CD4-positive, alpha-beta T cell (primary cell): ENCODE measurements at places on chromosomes 5 and 9.

DNA sequence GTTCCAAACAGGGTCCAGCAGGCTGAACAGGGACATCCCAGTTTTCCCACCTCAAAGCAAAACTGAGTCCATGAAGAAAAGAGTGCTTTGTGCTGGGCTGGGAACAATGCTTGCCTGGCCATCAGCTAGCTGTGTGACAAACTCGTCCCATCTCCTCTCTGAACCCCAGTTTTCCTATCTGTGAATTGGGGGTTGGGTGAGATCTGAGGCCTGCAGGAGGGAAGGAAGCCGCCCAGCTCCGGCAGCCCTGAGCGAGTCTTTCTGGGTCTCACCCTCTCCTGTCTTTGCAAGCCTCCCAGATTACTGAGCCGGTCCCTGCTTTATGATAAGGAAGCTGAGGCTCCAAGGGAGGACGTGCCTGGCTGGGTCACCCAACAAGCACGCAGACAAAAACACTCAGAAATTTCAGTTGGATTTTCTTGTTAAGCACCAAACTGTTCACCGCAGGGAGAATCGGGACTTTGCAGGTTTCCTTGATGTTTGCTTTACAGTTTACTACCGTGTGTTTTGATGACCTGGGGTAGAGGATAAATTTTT lies 82.6 kb upstream of the LMX1B start:
- DNase-seq = no peak

- no peak for DNase-seq
Measured at GRCh38 chr5:34556509-34556782, 99.7 kb upstream of the RAI14 start.

GRCh38 chr9:13804532-13804931 lies 509.4 kb downstream of the NFIB start:
- DNase-seq = no peak

- no peak for DNase-seq
Measured at GRCh38 chr9:134346151-134346550, 19.9 kb downstream of the RXRA start.

DNA sequence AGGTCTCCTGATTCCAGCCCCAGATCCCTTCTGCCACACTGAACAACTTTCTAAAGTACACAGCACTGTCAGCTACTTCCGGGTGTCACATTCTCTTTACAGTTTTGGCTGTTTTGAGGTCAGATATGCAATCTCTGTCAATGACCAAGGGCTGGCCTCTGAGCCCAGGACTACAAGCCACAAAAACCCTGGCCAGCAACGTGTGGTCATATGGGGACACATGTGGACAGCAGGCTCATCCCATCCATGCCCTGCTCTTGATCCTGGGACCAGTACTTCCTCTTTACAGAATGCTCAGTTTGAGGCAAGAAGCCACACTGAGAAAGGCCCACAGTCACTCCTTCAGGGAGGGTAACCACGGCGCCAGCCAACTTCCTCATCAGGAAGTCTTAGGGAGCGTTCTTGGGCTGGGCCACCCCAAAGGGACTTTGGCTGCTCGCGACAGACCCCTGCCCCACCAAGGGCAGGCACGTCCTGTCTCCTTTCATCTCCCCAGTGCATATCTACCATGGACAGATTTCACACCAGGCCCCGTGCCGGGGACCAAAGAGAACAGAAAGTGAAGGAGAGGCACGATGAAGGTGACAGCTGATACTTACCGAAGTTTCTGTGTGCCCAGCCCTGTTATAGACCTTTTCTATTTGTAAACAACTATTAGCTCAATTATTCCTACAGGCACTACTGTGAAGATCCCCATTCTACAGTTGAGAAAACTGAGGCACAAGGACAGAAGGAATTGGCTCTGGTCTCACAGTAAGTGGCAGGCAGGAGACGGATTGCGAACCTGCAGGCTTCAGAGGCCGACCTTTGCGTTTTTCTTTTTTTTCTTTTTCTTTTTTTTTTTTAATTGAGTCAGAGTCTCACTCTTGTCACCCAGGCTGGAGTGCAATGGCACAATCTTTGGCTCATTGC lies 37.3 kb downstream of the STK10 start:
- DNase-seq = no peak

GRCh38 chr5:100562821-100563220 lies 27.6 kb downstream of the FAM174A start:
- no peak for DNase-seq

DNA sequence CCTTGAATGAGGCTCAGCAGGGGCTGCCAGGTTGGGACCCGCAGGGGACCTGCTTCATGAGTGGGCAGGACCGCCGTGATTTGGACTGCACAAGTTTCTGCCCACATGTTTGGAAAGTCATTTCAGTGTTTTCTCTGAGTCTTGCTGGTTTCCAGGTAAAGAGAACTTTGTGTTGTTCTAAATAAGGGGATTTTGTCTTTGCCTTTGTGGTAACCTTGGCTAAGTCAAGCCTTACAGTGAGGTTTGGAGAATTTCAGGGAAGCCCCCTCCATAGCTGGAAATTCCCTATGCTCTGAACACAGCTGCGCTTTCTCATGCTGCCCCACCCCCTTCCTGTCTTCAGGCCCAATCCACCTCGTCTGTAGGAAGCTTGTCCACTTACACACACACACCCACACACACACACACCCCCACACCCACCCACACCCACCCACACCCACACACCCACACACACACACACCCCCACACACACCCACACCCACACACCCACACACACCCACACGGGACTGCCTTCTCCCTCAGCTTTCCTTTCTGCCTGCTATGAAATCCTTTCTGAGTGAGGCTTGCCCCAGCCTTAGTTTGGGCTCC lies 270.1 kb downstream of the HSPA4 start:
- DNase-seq = no peak
